ENCODE measurements at places on chromosomes 5 and 9.

DNA sequence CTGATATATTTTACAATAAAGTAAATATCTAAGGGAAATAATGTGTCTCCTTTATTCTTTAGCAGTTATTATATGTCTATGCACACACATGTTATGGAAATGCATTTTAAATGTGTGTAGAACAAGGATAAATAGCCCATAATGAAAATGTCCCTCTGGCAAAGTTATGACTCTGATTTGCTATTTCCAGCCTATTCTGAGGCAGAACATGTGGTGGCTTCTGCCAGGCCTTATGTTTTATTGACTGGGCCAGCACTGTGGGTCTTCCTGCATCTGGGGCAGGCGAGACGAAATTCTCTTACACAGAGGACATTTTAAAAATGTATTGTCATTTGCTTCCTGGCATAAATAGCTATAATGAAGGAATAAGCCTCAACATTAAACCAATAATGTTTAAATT, 52.8 kb downstream of the S1PR3 start:
- DNase-seq = no peak

DNA sequence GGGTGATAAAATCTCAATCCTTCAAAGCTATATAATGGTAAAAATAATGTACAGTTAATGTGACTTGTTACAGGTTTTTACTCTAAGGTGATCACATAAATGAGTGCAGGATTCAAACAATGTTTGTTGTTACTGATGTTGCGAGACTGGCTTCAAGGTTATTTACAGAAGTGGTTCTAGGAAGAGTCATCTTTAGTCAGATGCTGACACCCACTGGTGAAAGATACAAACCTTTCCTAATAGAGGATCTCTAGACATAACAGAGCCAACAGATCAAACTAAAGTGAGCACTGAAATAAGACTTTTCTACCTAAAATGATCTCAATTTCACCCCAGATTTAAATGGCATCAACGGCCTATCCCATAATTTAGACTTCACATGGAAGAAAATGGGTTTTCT, 20.2 kb downstream of the ARSB start:
- no peak for DNase-seq

DNA sequence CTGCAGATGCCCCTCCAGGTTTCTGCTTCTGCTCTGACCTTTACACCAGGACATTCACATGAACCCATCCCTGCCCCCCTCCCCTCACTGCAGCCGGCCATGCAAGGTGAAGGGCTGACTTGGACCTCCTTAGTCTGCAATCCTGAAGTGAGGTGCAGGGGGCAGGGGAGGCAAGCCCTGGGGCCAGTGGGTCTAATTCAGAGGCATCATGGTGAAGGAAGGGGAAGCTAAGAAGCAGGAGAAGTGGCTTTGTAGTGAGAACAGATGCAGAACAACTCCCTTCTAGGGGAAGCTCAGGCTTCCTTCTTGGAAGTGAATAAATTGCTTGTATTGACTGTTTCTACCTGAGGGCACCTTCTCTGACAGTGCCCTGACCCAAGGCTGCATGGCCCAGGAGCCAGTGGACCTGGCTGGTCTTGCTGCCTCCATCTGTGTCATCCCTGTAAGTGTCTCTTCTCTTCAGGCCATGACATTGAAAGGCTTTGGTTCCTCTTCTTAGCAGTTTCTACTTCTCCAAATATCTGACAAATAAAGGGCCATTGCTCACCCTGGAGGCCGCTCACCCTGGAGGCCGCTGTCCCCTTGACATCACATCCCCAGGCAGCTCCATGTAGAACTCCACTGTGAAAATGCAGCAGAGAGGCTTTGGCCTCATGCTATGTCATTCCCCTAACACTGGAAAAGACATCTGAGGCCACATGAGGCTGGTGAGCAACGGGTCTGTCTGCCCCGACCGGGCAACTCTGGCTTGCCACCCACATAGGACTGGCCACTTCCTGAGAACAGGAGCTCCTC, 55.3 kb downstream of the GADD45G start:
- no peak for DNase-seq

GRCh38 chr5:55509796-55510522, 24.8 kb downstream of the PLPP1 start:
- no peak for DNase-seq

GRCh38 chr5:179407191-179408175, 62.2 kb upstream of the ADAMTS2 start:
- DNase-seq = no peak

- peak; percentile 29 for DNase-seq
These were observed 145.3 kb upstream of the SMARCA2 start for GRCh38 chr9:1869843-1870242.

DNA sequence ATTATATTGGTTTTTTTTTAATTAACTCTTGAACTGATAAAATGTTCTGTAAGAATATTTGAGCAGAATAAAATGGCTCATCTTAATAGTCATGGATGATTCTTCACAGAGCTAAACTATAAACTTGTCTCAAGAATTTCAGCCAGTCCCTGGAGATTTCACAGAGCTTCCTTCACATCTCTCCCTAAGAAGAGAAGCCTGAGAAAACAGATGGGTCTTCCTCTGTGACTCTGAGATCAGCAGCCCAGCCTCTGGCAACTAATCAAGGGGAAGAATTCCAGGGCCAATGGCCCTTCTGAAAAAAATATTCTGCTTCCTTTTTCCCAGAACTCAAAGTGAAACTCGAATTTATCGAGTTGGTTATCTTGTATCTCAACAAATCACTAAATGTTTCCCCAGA, 122.2 kb upstream of the ITGA1 start:
- no peak for DNase-seq

GRCh38 chr5:169426784-169427183, 125.8 kb upstream of the SLIT3 start:
- no peak for DNase-seq

DNA sequence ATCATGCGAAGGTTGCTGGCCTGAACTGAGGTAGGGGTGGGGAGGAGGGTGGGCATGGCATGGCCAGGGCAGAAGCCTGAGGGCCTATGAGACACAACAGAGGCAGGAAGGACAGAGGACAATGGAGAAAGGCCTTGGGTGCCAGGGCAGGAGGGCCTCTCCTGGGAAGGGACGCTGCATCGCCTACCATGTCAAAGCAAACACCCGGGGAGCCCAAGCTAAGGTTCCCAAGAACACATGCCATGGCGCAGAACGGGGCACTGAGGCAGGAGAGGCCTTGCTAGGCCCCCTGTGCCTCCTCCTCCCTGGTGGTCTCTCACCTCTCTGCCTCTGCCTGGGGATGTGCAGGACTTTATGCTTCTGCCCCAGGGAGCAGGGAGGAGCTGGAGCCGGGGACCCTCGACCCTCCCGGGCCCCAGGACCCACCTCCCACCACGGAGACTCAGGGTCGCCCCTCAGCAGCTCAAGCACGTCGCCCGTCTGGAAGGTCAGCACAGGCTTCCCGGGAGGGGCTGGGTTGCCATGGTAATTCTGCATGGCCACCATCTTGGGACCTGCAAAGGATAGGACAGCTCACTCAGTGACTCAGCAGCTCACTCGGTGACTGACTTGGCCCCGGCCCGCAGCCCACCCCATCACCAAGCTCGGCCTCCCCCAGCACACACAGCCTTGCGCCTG, 40.3 kb upstream of the SARDH start:
- DNase-seq = no peak

DNA sequence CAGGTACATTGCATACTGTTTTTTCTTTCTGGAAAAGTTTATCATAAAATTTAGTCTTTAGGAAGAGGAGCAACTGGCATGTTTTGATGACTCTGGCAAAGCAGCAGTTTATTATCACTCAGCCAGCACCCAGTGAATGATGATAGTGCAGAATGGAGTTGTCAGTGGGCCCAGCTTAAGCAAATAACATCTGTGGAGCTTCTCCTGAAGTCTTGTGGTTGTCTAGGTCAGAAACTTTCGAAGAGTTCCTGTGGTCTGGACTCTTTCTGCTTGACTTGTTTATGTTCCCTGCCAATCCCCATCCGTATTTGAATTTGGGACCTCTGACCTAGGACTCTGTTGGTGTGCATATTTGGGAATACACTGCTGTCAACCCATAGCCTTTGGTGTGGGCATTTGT, 38.1 kb upstream of the C5orf47 start:
- no peak for DNase-seq

DNA sequence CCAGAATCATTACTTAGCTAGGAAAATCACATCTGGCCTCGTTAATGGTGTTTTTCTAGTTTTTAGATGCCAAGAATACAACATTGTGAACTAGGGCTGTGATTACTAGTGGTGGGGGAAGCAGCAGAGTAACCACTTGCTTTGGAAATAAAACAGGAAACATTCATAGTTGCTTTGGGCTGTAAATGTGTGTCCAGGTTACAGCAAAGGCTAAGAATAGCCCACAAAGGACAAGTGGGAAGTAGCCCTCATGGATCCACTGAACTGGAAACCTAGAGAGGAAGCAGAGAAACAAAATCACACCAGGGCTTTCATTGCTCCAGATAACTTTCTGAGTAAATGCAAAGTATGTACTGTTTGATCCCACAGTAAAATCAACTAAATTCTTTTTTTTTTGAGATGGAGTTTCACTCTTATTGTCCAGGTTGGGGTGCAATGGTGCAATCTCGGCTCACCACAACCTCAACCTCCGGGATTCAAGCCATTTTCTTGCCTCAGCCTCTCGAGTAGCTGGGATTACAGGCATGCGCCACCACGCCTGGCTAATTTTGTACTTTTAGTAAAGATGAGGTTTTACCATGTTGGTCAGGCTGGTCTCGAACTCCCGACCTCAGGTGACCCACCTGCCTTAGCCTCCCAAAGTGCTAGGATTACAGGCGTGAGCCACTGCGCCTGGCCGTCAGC, 56.2 kb upstream of the TNFSF15 start:
- no peak for DNase-seq

GRCh38 chr5:149930749-149931574, 13.6 kb downstream of the PDE6A start:
- DNase-seq = no peak

- peak; percentile 55 for DNase-seq
These were observed 100.1 kb upstream of the DHFR start for GRCh38 chr5:80754900-80755299.

DNA sequence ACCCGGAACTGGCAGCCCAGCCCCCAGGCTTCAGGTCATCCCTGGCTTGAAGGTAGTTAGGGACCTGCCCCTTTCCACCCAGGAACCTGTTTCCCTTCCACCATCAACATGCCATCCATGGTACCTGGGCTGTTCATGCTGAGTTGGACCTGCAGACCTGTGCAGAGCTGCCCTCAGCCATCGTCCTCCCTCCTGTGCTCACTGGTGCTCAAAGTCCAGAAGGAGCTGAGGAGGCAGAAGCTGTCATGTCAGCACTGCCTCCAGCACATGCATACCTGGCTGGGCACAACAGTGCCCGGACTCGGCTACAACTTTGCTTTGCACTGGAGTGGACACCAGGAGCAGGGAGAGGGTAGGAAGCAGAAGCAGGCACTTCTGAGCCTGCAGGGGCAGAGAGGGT, 36.2 kb downstream of the BTNL8 start:
- no peak for DNase-seq

DNA sequence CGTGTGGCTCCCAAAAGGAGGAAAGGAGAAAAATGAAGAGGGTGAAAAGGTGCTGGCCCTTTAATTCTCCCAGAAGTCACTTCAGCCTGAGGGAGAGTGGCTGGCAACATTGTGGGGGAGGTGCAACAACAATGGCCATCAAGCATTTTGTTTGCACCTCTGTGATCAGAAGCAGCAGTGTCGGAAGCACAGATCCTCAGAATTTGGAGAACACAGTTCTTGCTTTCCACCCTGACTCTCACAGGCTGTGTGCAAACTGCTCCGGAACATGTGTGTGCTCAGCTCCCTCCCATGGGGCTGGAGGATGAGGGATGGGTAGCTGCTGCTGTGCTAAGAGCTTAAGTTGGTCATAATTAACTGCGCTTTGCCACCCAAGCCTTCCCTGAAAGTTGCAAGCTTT, 127.1 kb downstream of the DPYSL3 start:
- no peak for DNase-seq
